Stimulated activated CD8-positive, alpha-beta memory T cell treated with anti-CD3 and anti-CD28 coated beads, Interleukin-7, amount 100 ng/mL, for 24 hours (primary cell): ENCODE measurements at places on chromosomes 12 and 14.

- no peak for DNase-seq
Measured at GRCh38 chr14:78683981-78684380, 513.8 kb downstream of the NRXN3 start.

DNA sequence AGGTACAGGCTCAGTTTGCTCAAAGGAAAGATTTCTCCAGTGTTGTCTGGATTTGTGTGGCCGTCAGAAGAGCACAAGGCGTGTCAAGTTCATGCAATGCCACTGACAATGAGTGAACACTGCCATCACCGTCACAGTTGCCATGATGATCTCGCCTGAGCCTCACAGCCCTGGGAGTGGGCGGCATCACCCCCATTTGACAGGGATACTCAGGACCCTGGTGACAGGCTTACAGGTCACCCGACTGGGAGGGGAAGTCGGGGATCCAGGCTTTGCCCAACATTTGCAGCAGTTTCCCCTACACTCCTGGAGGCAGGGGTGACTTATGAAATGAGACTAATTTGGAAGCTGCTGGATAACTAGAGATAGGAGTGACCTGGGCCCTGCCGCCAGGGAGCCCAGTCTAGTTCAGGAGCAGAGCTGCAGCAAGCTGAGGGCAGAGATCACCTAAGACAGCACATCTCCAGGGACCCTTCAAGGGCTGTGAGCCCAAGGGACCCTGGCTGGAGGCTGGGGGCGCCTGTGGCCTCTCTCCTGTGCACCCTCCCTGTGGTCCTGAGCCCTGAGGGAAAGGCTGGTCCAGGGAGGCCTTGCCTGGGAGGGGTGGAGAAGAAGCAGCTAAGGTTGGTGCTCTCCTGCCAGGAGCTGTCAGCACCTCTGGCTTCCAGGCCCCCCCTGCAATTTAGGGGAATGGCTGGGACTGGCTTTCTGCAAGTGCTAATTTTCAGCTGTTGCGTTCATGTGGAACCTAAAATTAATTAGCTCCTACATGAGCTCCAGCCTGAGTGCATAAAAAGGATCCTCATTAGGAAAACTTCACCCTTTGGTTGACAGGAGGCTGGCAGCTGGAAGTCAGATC lies 32.4 kb upstream of the BEGAIN start:
- no peak for DNase-seq

DNA sequence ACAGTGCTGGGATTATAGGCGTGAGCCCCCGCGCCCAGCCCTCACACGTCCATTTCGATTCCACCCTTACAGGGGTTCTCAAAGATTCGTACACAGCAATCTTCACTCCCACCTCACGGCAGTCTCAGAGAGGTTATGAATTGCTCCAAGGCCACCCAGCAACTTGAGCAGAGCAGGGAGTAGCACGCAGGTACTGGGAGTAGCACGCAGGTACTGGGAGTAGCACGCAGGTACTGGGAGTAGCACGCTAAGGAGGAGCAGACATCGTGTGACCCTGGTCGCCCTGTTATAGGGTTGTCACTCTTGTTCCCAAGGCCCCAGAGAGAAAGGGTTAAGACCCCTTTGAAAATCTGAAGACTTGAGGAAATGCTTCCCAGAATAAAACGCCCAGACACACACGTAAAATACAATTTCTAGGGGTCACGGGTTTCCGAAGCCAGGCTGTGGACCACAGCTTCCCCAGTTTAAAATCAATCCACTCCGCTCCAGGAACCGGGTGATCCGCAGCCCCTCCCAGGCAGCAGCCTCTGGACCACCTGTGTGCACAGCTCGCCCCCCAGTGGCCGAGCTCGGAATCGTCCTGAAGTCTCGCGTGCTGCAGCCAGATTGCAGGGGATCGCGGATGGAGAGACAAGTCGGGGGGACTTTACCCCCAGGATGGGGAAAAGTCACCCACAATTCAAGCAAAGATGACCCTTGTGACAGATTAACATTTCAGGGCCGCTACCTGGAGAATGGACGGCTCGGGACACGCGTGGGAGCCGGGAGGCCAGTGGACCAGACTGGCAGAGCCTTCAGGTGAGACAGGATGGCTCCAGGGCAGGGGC lies 92.0 kb downstream of the SCARB1 start:
- DNase-seq = peak; percentile 81

- DNase-seq = no peak
Measured at GRCh38 chr12:46558677-46559076, 186.1 kb upstream of the SLC38A2 start.

- DNase-seq = no peak
Measured at GRCh38 chr14:21205678-21206581, 50.1 kb upstream of the OR5AU1 start.

GRCh38 chr14:52913271-52913670 lies 37.6 kb downstream of the FERMT2 start:
- DNase-seq = no peak

GRCh38 chr12:6538420-6539313 lies 4.3 kb downstream of the GAPDH start:
- no peak for DNase-seq

GRCh38 chr12:59850268-59850667 lies 254.4 kb downstream of the SLC16A7 start:
- DNase-seq = no peak

DNA sequence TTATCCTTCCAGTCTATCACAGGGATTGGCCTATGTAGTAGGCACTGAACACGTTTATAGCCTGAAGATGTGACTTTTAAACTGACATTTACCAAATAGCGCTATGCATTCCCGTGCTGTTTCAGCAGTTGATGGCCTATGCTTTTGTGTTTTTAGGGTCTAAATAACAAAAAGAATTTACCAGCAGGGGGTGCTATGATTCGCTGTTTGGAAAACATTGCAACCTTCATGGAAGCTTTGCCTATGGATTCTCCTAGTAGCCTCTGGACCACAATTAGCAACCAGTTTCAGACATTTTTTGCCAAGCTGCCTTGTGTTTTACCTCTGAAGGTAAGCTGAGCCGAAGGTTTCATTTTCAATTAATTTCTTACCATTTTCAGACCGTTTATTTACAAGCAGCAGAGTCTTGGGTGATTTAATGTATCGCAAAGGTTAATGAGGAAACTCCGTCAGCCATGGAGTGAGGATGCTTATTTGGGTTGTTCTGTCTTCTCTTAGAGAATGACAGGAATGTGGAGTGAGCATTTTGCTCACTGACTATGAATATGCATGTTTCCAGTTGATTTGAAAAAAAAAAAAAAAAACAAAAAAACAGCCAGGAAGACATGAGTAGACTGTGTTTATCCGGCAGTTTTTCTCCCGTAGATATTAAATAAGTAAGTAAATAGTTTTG lies 133.1 kb downstream of the PRIMA1 start:
- DNase-seq = no peak

DNA sequence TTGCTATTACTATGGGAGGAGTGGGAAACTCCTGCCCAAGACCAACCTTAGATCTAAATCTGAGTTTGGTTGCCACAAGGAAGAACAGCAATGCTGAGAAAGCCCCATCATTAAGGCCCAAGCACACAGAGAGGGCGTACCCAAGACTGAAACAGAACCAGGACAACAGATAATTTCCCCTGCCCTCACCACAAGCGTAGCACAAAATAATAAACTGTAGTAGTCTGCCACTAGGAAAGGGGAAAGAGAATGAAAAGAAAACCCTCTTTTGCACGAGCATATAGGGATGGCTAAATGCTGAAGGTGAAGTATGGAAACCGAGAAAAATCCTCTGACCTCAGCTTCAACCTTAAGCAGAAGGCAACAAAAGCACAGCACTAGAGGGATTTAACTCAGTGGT lies 76.5 kb upstream of the DHRS4 start:
- DNase-seq = no peak

- DNase-seq = no peak
Measured at GRCh38 chr12:12819752-12820311, 6.7 kb downstream of the DDX47 start.

- DNase-seq = no peak
Measured at GRCh38 chr12:53096759-53097158, 708 bp upstream of the IGFBP6 start.

GRCh38 chr14:35004839-35005238 lies 22.0 kb downstream of the SRP54 start:
- DNase-seq = no peak

DNA sequence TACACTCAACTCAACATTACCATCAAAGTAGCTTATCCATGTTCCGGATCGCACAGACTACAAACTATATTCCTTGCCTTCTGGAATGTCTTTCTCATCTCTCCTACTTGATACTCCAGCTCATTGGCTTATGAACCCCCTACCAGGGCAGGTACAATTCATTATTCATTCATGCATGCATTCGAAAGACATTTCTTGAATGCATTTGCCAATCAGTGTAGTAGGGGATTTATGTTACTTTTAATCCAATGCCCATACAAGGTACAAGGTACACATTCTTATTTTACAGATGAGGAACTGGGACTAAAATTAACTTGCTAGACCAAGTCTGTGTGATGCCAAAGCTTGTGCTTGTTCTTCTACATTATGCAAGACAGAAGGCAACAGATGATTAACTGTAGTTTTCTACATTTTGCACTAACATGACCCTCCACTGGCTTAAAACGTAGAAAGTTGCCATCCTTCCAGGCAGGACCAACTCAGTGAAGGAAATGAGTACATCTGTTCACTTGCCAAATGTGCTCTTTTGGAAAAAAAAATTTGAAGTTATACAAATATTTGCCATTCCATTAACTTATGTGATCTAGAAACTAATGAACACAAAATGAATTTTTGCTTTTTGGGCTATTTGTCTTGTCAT lies 53.8 kb upstream of the KCNJ8 start:
- no peak for DNase-seq

- DNase-seq = no peak
Measured at GRCh38 chr12:130226771-130227170, 64.5 kb downstream of the FZD10 start.
